ENCODE measurements at places on chromosomes 3 and 15. TPM values are rescaled to one million over a fixed set of nuclear protein-coding genes. Genes with fewer than 3 reads are reported as not detected.

DNA sequence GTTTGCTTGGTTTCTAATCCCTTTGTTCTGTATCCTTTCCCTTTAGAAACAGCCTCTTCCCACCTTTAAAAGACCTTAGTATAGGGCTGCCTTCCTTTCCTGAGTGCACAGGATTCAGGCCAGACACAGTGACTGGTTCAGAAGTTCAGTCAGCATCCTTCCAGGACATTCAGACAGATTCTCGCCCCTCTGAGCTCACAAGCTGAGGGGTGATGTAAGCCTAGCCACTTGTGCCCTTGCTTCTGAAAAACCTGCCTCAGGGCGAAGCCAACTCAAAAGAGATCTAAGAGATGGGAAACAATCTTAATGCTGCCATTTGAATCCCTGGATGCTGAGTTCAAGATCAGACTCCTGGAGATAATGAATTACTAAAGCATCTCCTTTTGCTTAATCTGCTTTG, 6.7 kb upstream of the NSMCE3 start:
- no peak for DNase-seq

DNA sequence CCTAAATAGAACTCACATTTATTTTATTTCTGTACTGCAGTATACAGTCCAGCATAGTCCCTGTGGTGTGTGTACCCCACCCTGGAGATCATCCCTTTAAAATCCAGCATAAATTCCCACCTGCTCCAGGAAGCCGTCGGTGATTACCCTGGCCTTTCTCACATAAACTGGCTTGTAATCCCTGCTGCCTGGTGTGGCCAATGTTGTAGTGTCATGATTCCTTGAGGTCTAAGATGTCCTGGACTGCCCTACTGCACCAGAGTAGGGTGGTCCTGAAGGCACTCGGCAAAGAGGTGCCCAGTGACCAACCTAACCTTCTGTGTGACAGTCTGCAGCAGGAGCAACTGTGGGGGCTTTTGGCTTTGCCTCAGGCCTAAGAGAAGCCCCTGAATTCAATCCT, 58.9 kb downstream of the ITGA11 start:
- no peak for DNase-seq

DNA sequence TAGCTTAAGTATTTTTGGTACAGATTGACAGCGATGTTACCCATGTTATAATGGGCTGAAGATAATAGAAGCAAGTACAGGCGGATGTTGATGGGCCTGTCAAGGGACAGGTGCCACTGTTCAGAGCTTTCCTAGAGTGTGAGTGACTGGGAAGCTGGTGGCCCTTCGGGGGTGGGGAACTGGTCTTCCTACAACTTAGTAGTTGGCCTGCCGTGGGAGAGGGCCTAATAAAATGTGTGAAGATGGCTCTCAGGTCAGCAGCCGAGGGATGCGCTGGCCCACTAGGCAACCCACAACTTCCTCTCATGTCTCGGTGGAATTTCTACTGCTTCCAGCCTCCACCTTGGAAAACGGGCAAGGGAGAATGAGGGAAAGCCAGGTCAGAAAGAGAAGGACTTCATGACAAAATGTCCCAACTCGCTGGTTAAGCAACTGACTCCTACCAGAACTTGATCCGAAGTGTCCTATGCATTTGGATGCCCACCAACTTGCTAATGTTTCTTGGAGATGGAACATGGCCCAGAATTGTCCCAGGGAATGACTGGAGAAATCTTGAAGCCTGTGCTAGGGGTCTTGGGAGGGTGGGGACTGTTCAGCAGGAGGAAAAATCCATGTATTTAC, 1.4 kb downstream of the GYG1 start:
- no peak for DNase-seq

Gene PIERCE2
- not detected for total RNA-seq

GRCh38 chr3:144394032-144394431, 422.4 kb downstream of the DIPK2A start:
- DNase-seq = no peak

- peak; percentile 87 for DNase-seq
Observed at GRCh38 chr3:11770477-11771391, 76.0 kb downstream of the TAMM41 start.

Gene NR1I2
- not detected for total RNA-seq

Gene FAM98B
- 16.0 TPM for total RNA-seq

DNA sequence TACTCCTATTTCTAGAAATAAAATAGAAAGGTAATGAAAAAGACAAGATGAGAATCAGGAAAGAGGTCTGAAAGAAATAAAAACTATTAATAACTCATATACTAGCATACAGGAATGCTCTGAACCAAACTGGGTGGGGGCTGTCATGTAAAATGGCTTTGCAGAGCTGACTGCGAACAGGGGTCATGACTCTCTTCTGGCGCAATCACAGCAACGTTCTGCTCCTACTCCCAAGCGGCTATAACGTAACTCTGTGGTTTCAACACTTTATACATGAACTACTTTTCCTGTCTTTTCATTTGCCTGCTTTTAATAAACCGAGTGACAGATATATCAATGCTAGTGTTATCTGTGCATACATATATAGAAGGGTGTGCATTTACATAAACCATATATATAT, 116.7 kb downstream of the DLG1 start:
- peak; percentile 39 for DNase-seq

GRCh38 chr3:118146658-118147375, 887.8 kb downstream of the IGSF11 start:
- DNase-seq = no peak

Gene ZPLD1
- total RNA-seq = not detected

GRCh38 chr3:65402597-65402996, 636.1 kb downstream of the MAGI1 start:
- peak; percentile 27 for DNase-seq

DNA sequence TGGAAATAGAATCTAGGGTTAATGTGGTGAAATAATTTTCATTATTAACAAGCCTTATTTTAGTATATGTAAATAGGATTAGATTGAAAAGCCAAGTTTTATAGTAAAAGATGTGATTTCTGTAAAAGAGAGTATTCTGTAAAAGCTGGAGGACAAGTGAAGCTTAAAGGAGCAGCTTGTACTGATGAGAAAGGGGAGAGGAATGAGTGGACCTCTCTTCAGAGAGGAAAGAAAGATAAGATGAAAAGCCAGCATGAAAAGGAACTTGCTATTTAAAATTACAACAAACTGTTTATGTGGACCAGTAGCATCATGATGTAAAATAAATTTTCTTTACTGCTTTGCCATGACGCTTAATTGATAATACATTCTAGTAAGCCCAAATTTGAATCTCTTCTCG, 18.5 kb downstream of the ALCAM start:
- DNase-seq = no peak

- no peak for DNase-seq
Observed at GRCh38 chr3:109440353-109440752, 103.0 kb upstream of the DPPA4 start.

Gene AMOTL2
- 77.2 TPM for total RNA-seq

GRCh38 chr3:1442271-1442670, 349.4 kb downstream of the CNTN6 start:
- DNase-seq = no peak

DNA sequence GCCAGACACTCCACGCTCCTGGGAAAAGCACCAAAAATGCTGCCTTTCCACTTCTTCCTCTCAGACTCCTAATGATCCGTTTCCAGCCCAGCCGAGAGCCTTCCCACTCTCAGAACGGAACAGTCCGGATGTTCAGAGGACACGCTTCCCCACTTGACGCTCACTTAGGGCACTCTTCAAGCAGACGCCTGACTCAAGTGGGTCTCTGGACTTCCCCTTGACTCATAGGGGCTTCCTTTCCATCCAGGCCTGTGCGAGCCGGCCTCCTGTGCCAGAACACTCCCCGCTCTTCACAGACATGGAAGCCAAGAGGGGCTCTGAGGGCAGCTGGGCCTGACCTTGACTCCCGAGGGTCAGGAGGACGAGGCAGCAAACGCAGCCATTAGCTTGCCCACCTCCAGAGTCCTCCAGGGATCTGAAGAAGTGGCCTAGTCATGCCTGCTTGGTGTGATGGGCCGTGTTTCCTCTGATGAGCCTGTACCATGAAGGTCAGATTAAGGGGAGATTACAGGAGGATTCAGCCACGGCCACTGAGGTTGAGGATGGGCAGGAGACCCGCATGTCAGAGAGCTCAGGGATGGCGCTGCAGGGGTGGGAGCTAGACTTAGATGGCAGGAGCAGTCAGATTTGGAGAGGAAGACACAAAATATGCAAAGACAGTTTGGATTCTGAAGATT, 114.7 kb upstream of the TLE3 start:
- DNase-seq = peak; percentile 18

- no peak for DNase-seq
Observed at GRCh38 chr3:77222701-77223100, 182.8 kb downstream of the ROBO2 start.

DNA sequence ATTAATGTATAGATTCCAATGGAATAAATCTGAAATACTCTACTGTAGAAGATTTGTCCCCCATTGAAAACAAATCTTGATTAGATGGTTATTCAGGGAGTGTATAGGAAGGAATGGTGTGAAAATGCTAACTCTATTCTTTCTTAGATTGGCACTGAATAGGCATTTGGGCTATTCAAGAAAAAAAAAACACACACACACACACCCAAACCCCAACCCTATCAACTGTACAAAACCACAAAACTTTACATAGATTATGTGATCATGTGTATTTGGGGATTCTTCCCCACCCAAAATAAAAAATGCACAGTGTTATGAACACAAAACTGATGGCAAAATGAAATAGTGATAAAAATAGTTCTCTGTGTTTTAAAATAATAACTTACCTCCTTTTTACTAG, 61.8 kb downstream of the TIGIT start:
- DNase-seq = no peak

- DNase-seq = peak; percentile 68
Observed at GRCh38 chr15:92091155-92091734, 237.7 kb downstream of the SLCO3A1 start.

DNA sequence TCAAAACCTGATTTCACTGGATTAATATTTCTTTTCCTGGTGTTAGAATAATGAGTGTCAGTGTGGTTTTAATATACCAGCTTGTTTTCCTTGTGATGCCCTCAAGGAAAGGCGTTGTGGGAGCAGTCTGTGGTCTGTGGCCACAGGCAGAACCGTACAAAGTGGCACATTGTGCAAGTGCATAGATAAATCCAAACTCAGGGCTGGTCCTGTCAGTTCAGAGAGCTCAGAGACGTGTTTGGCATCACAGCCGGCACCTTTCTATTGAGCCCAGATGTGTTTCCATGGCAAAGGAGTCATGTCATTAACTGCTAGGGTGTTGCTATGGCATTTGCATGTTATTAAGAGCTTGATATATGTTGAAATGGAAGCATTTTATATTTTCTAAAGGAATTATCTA, 289.9 kb upstream of the RASGRP1 start:
- DNase-seq = peak; percentile 38

Gene ATP13A5
- 0.31 TPM for total RNA-seq

DNA sequence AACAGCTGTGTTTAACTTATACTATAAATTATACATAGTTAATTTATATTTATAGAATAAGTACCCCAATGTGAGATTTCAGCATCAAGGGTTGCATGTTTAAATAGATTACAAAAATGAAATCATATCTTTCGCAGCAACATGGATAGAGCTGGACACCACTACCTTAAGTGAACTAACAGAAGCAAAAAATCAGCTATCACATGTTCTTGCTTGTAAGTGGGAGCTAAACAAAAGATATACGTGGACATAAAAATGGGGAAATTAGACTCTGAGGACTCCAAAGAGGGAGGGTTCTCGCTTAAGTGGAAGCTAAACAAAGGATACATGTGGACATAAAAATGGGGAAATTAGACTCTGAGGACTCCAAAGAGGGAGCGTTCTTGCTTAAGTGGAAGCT, 626.5 kb upstream of the DPPA4 start:
- no peak for DNase-seq

- no peak for DNase-seq
Observed at GRCh38 chr15:95170561-95171380, 939.4 kb downstream of the MCTP2 start.

Gene SLC28A1
- total RNA-seq = not detected

DNA sequence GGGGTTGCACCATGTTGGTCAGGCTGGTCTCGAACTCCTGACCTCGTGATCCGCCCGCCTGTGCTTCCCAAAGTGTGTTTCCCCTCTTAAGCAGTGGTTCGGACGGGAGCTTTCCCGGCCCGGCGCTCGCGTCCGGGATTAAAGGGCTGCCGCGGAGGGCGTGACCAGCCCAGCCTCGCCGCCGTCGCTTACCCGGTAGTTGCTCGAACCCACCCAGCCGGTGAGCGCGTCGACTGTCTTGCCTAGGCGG, 513 bp downstream of the CLASP2 start:
- DNase-seq = peak; percentile 79

- DNase-seq = peak; percentile 63
Observed at GRCh38 chr3:43035801-43036365, 56.8 kb downstream of the GASK1A start.

- DNase-seq = no peak
Observed at GRCh38 chr15:97600190-97600589, 360.3 kb upstream of the ARRDC4 start.

GRCh38 chr3:125212091-125212508, 448 bp downstream of the SLC12A8 start:
- no peak for DNase-seq

- no peak for DNase-seq
Observed at GRCh38 chr3:66809595-66809958, 188.5 kb upstream of the KBTBD8 start.

- no peak for DNase-seq
Observed at GRCh38 chr3:99872923-99873254, 55.2 kb downstream of the CMSS1 start.

Gene GOLGA8H
- total RNA-seq = 1.0 TPM

Gene PLXNA1
- 46.9 TPM for total RNA-seq

Gene GREM1
- total RNA-seq = 1.6 TPM

Gene DNASE1L3
- not detected for total RNA-seq

- no peak for DNase-seq
Observed at GRCh38 chr15:82093774-82094211, 48.0 kb upstream of the MEX3B start.

DNA sequence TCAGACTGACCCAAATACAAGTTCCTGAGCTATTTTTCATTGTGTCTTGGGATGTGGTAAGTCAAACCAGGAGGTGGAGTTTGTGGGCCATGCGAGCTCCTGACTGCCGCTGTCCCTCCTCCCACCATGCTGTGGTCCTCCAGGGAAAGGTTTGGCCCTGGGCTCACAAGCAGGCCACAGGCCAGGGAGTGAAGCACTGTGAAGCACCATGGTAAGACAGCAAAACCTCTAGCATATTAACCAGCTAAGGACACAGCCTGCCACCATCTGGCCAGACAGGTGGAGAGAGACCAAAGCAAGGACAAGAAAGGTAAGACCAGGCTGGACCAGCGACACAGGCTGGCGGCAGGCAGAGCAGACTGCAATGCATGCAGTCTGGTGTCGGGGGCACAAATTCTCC, 15.3 kb downstream of the RAB43 start:
- no peak for DNase-seq

GRCh38 chr3:161430307-161430706, 59.0 kb upstream of the SPTSSB start:
- DNase-seq = no peak

- no peak for DNase-seq
Observed at GRCh38 chr15:35218215-35218614, 133.1 kb upstream of the NANOGP8 start.

DNA sequence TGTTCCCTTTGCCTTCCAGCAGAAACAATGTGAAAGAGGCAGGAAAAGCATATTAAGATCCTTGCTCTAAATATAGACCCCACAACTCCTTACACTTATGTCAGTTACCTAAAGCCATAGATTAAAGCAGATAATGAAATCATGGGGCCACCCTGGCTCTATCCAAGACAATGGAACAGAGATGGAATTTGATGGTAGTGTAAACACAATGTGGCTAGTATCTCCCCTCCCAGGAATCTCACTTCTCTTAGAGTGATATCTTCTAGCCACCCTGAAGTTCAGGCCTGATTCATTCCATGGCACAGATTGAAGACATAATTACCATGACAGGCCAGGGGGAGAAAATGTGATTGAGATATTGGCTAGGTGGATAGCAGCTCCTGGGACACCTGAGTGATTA, 32.6 kb downstream of the GALNT15 start:
- DNase-seq = no peak

Measured in tongue (tissue), 3 donors.